ENCODE measurements at places on chromosomes 2 and 18.

GRCh38 chr2:17539611-17540092 lies 844 bp upstream of the VSNL1 start:
- DNase-seq = no peak

- no peak for DNase-seq
Measured at GRCh38 chr2:105378276-105378840, 20.5 kb downstream of the FHL2 start.

- no peak for DNase-seq
Measured at GRCh38 chr2:6885968-6886367, 8.4 kb downstream of the RSAD2 start.

GRCh38 chr2:190545093-190545492 lies 10.6 kb upstream of the NEMP2 start:
- DNase-seq = no peak

GRCh38 chr2:129255610-129256313 lies 723.7 kb upstream of the RAB6C start:
- no peak for DNase-seq

GRCh38 chr2:149141046-149141445 lies 102.5 kb downstream of the LYPD6B start:
- no peak for DNase-seq

- DNase-seq = no peak
Measured at GRCh38 chr2:198376677-198377076, 572.3 kb downstream of the PLCL1 start.

DNA sequence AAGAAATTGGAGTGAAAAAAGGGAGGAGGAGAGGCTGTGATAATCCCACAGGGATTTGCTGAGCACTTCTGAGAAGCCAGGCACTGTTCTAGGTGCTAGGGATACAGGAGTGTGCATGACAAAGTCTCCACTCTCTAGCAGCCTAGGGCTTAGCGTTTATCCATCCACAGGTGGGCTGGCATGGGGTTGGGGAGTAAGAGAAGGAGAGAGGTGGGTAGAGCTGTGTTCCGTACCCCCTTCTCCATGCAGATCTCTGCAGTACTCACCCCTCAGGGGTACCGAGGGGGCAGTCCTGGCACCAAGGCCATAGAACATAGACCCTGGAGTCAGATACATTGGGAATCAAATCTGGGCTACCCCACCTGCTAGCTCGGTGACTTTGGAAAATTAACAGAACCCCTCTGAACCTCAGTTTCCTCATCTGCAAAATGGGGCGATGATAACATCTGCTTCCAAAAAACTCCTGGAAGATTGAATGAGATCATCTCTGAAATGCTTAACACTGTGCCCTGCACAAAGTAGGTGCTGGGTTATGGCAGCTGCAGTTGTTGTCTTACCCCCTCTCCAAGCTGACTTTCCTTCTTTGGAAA lies 18.6 kb downstream of the FOSL2 start:
- no peak for DNase-seq

GRCh38 chr2:172426635-172427255 lies 641 bp upstream of the ITGA6 start:
- DNase-seq = no peak
